ENCODE measurements at places on chromosomes 5 and 9.
A peak's percentile ranks its signal among the peaks of the same experiment; 100 is the strongest.

- no peak for DNase-seq
These were observed 59.7 kb downstream of the GNA14 start for GRCh38 chr9:77588271-77588937.

DNA sequence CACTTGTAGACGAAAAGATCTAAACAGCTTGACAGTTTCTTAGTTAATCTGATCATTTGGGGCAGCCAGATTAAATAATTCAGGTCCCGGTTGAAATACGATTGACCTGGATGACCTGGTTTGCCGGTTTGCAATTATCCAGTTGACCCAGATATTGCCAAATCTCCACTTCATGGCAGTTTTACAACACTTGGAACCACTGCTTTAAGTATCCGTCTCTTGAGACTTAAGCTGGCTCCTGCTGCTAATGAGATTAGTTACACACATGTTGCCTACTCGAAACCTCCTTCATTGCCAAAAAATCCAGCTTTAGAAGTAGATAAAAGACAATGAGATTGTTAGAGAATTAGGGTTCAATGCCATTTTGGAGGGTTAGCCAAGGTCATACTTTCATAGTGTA lies 136.2 kb upstream of the HAPLN1 start:
- no peak for DNase-seq

DNA sequence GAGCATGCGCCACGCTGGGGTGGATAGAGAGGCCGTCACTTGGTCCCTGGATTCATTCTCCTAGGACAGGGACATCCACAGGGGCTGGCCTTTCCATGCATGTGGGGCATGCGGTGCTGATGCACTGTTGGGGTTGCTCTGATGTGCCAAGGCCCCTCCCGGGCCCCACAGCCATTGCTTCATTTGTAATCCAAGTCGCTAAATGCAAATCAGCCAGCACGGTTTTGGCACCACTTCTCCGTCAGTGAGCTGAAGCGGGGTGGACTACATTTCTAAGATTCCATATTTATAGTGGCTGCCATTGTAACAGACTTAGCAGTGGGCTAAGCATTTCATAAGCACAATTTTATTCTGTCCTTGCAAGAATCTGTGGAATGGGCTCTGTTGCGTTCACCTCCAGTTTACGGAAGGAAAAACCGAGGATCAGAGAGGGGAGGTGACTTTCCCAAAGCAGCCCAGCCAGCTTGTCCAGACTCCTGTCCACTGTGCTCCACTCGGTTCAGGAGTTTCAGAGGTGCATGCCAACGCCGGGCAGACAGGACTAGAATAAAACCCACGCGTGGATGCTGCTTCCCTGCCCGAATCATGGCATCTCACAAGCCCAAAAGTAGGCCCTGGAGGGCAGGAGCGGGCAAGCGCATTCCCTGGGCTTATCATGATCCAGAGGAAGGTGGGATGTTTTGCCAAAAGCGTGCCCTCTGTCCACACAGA lies 102.6 kb upstream of the COL5A1 start:
- DNase-seq, result no peak

- no peak for DNase-seq
These were observed 15.0 kb downstream of the ARHGAP26 start for GRCh38 chr5:142785206-142785605.

- no peak for DNase-seq
These were observed 112.8 kb downstream of the DAPK1 start for GRCh38 chr9:87610200-87611155.

DNA sequence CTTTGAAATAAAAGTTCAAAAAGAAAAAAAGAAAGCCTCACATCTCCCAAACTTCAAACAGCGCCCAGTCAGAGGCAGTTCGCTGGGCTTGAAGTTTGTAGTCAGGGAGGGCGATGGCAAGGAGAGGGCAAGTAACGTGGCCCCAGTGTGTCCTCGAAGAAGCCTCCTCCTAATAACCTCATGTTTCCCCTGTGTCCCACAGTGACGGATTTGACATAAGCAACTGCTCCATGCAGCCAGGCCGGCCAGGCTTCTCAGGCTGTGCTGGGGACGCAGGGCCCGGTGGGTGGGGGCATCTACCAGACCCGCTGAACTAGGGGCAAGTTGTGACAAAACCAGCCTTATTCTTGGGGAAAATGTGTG lies 172.2 kb downstream of the ERCC6L2 start:
- DNase-seq, result no peak

DNA sequence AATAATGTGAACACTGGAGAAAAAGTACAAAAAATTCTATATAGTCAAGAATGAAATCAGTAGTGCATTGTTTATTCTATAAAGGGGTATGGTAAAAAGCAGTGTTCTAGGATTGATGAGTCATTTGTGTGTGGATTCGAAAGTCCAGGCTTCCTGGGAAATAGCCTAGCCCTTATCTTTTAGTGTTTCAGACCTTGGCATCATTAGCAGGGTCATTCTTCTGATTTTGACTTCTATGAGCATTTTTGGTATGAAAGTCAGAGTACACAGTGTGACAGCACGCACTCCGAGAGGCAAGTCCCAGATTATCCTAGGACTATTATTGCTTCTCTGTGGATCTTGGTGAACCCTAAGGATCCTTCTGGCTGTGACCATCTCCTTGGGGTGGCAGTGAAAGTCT lies 16.9 kb downstream of the PCSK5 start:
- DNase-seq, result no peak

- DNase-seq, result no peak
These were observed 57.8 kb upstream of the LARP1 start for GRCh38 chr5:154697371-154697770.

DNA sequence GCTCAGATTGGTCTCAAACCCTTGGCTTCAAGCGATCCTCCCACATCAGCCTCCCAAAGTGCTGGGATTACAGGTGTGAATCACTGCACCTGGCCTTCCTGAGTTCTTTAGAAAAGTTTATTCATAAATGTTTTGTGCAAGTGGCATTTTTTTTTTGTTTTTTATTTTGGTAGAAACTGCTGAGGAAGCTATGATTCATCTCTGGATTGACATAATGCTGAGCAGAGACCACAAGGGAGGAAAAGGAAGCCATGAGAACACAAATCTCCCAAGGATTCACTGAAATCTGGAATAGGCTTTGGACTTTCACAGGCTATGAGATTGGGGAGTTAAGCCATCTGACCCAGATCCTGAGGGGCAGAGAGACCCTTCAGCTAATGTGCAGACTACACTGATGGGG lies 3.4 kb upstream of the SLC46A2 start:
- DNase-seq, result no peak

DNA sequence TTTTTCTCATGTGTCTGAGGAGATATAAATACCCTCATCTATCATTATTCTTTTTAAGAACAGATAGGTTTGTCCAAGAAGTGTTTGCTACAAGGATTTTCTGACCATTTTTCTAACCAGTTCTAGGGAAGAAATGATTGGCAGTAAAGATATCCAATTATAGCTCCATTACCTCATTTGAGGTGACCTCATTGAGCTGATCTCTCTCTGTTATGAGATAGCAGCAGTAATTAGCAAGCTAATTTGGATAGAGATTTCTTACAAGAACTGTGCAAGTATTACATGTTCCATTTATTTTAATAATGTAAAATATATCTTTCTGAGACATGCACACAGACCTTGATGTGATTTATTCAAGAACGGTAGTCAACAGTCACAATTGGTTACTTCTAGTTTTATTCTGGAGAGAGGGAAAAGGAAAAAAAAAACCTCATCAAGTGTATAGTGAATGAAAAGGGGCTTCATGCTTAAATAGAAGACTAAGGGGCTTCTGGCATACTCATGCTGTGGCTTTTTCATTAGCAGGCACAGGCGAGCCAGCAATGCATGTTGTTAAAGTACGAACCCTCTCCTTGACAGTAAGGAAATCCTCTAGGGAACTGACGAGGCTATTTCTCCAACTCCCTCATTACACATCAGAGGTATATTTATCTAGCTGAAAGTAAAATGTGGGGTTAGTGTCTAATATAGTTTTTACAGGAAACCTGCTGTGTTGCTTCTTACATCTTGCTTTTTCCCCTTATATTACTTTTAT lies 127.3 kb downstream of the NUDT12 start:
- DNase-seq, result no peak

- DNase-seq, result peak; percentile 5
These were observed 15.4 kb upstream of the ZNF622 start for GRCh38 chr5:16480821-16481538.

DNA sequence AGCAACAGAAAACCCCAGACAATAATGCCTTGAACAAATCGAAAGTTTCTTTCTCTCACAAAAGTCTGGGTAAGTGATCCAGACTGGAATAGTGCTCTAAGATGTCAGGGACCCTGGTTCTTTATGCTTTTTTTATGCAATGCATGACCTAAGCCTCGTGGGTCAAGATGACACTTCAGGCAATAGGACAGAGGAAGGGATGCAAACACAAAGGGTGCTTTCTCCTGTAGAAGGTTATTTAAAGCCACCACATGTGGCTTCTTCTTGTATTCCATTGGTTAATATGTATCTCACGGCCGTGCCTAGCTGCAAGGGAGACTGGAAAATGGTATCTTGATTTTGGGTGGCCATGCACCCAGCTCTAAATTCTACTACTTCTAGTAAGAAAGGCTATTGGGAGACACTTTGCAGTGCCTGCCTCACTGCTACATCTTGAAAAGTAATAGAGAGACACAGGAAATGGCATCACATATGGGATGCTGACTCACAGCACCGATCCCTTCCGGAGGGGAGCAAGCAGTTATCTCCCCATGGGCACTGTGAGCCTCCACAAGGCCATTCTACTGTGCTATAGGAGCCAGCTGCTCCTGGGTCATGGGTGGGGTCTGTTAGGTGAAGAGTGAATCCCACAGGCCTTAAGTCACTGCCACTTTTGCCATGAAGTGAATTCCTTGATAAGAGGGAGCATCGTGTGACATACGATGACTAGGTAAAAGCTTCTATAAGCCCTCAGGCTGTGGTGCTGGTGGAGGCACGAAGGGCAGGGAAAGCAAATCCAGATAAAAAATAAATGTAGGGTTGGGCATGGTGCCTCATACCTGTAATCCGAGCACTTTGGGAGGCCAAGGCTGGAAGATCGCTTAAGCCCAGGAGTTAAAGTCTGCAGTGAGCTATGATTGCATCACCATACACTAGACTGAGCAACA lies 32.5 kb upstream of the RAB14 start:
- DNase-seq, result no peak

- no peak for DNase-seq
These were observed 61.2 kb upstream of the CNOT6 start for GRCh38 chr5:180433032-180433422.

GRCh38 chr5:170169996-170170395 lies 62.8 kb upstream of the C5orf58 start:
- DNase-seq, result no peak

GRCh38 chr5:179819296-179820126 lies 1.2 kb upstream of the SQSTM1 start:
- DNase-seq, result peak; percentile 67

GRCh38 chr5:446883-447263 lies 3.9 kb downstream of the EXOC3 start:
- peak; percentile 59 for DNase-seq

- no peak for DNase-seq
These were observed 41.0 kb downstream of the FAT2 start for GRCh38 chr5:151550146-151550545.

GRCh38 chr9:101705135-101705661 lies 33.2 kb downstream of the GRIN3A start:
- DNase-seq, result peak; percentile 48

DNA sequence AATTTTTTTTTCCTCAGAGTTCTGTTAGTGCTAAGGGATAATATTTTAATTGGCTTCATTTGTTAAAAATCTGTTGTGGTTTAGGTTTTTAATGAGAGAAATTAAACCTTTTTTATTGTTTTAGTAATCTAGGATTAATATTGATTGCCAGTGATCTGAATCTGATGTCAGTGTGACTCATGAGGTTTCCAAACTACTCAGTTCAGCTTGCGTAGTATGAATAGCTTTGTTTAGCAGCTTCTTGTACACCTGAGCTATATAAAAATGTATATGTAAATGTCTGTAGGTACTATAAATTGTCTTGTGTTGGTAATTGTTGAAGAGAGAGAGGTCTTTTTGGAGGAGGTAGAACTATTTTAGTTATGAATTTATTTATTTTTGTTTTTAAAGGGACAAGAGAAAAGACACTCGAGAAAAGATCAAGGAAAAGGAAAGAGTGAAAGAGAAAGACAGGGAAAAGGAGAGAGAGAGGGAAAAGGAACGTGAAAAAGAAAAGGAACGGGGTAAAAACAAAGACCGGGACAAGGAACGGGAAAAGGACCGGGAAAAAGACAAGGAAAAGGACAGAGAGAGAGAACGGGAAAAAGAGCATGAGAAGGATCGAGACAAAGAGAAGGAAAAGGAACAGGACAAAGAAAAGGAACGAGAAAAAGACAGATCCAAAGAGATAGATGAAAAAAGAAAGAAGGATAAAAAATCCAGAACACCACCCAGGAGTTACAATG lies 26.3 kb downstream of the SREK1 start:
- DNase-seq, result no peak

DNA sequence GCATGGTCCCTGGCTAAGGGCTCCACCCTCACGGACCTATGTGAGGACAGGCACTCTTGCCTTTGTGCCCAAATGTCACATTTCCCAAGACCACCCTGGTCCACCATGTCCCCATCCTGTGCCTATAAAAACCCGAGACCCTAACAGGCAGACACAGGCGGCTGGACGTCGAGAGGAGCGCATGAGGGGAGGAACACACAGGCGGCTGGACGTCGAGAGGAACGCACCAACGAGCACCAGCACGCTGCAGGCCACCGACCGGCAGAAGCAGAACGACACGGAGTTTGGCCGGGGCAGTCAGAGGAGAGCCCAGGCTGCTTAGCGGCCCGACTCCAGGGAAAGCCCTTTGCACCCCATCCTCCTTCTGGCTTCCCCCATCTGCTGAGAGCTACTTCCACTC lies 119.9 kb downstream of the ADAMTS2 start:
- DNase-seq, result no peak

All from COR-L47 (cell line).